ENCODE measurements at places on chromosomes 16 and 17.

DNA sequence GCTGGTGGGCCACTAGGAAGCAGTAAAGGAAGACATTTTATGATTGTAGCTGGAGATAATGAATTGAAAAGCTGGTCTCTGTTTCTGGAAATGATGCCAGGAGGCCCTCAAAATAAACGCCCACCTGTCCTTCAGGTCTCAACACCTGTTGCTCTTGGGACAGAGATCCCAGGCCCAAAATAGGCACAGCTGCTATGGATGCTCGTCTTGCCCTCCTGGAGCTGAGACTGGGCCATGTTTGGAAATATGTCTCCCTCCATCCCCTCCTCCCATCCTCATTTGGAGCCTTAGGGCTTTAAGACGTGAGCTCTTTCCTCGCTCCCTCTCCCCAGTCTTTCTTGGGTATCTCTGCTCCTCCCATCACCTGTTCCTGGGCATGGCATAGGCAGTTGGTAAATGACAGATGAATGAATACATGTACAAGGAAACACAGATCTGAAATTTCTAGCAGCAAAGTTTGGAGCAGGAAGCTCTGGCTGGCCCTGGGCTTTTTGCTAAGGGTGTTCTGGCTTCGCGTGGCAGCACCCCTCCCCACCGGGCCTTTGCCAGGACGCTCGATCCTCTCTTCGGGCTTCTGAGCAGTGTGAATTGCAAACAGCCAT lies 33.3 kb downstream of the MYH3 start:
- no peak for DNase-seq

DNA sequence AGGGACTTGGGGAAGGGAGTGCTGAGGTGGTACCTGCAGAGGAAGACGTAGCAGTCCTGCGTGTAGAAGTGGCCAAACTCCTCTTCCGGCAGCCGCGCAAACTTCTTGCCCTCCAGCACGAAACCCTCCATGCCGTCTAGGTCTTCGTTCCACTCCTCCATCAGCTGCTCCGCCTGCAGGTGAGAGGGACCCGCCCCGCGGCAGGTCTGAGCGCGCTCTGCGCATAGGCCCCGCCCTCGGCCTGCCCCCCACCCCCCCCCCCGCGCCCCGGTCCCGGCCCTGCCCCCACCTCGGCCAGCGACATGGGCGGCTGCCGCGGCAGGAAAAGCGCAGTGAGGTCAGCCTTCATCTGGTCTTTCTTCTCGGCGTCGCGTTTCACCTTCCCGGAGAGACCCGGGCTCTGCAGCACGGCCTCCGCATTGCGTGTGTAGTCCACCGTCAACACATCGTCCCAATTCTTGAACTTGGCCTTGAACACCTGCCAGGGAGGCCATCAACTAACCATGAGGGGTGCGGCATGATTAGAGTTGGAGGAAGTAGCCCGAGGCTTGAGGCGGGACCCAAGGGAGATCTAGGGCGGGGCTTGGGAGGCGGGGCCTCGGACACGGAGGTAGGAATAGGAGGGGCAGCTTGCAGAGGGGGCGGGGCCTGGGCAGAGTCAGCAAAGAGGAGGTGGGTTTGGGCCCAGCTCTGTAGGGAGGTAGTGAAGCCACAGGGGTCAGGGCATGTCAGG lies 11.5 kb downstream of the FLII start:
- no peak for DNase-seq

DNA sequence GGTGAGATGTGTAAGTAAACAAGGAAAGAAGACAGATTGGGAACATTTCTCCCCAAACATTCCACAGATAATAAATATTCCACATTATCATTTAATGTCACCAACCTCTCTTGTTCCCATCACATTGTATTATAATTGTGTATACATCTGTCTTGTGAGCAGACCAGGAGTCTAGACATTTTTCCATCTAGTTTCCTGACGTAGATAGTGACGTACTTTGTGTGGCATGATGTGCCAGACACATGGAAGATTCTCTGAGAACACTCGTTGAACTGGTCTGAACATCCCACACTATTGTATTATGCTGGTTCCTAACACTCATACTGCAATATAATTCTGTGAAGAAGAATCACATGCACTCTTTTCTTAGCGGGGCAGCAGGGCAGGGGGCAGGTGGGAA lies 34.0 kb downstream of the WSB1 start:
- DNase-seq = no peak

DNA sequence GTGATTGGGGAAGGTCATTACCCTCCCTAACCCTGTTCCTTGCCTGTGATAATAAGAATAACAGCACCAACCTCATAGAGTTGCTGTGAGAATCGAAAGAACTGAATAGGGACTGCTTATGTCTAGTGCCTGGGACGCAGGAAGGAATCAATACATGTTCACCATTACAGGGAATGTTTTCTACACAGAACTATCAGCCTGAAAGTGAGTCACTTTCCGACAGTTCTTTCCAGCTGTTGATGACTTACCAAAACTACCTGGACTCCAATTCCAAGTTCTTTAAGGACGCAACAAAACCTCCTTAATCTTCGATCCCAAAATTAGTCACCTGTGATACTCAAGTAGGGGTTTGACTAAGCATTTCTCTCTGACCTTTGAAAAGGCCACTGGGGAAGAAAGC lies 29.4 kb downstream of the ZNF423 start:
- DNase-seq = no peak

DNA sequence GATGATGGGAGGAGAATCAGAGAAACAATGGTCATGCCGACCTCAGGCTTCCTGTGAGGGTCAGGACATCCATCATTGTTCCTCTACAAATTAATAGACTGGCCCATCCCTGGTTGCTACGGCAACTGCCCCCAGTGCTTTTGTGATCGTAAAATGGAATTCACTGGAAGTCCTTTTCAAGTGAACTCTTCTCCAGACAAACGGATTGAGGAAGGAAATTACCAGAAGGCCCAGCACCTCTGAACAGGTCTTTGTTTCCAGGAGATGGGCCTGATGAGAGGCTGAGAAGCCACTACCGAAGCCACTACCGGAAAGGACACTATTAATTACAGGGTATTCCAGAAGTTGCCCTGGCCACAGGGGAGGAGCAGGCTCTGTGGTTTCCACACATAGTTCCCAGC lies 126.0 kb downstream of the MGAT5B start:
- DNase-seq = no peak

DNA sequence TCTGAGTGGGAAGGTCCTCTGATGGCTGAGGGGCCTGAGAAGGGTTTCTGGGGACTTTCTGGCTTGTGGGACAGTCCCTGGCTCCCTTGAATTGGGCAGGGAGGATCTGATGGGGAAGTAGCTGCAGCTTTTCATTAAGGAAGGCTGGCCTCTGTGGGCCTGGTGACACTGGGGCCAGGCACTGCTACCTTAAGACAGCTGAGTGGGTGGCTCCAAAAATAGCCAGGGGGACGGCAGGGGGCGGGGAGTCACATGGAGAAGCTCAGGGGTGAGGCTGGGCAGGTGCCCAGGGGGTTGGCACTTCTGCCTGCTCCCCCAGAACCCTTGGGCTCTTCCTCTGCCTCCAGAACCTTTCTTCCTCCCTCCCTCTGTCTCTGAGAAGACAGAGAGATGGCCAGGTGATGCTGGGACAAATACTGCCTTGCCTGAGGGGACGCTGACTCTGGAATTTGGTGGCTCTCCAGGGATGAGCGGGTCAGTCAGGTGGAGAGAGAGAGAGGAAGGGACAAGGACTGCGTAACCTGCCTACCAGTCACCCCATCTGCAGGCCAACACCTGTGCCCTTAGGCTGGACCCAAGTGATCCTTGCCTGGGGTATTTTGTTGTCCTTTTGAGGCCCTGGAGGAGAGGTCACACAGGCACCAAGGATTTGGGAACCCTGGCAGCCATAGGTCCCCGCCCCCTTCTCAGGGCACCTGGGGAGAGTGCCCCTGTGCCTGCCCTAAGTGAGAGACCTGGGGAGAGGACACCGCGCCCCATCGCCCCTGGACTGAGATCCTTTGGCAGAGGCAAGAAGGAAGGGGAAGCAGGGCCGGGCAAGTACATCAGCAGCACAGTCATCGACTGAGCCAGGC lies 1.7 kb upstream of the SGCA start:
- peak; percentile 59 for DNase-seq

GRCh38 chr17:8894673-8895578 lies 27.5 kb upstream of the PIK3R6 start:
- peak; percentile 79 for DNase-seq

All from GM10248 (cell line).